Adrenal gland (tissue), 19 donors: ENCODE measurements at places on chromosomes 16 and 17. TPM values are rescaled to one million over a fixed set of nuclear protein-coding genes. Genes with fewer than 3 reads are reported as not detected.

- H3K4me3 ChIP-seq: no peak overlapping the region
- no peaks in the 10 kb centered on the region for H3K27me3 ChIP-seq
- no peaks in the 10 kb centered on the region for H3K36me3 ChIP-seq
- no peak for DNase-seq
These were observed 29.3 kb upstream of the SMIM36 start for GRCh38 chr17:55540414-55541091.

GRCh38 chr17:32588982-32589381 is 102.2 kb downstream of the CDK5R1 start:
- H3K27ac ChIP-seq: no peak overlapping the region
- no peaks in the 10 kb centered on the region for H3K27me3 ChIP-seq
- no peaks in the 10 kb centered on the region for H3K4me1 ChIP-seq
- no peak overlapping the region for H3K4me3 ChIP-seq

DNA sequence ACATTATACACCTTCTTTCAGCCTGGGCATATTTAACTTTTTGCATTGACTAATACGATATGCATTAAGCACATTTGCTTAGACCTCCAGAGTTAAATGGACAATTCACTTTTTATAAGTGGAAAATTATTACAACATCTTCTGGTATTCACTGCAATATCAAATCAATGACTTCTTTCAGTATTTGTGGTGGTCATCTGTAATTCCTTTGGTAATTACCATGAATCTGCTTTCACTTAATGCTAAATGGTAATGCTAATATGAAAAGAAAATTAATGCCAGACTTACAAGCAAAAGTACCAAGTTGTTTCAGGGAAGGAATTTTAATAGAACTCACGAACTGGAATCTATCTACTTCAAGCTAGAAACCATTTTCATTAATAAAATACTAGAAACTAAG is 6.4 kb downstream of the GPATCH8 start:
- peaks cover 45% of the 10 kb centered on the region for H3K4me1 ChIP-seq
- H3K36me3 ChIP-seq: no peaks in the 10 kb centered on the region
- H3K4me3 ChIP-seq: no peak overlapping the region
- no peak overlapping the region for H3K27ac ChIP-seq
- no peak for DNase-seq
- H3K27me3 ChIP-seq: no peaks in the 10 kb centered on the region

DNA sequence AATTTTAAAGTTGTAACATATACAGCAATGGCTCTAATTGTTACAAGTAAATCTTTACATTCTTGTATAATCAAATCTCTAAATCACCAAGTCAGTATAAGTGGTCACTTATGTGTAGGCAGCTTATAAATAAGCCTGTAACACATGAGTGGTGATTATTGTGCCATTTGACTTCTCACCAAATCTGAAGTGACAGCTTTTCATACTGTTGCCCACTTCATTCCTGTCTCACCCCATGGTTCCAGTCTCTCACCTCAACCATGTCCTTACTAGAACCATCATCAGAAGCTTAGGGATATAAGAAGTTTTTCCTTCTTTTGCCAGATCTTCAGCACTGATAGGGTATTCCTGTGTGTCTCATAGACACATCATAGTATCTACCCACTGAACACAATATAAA is 23.5 kb downstream of the TNRC6A start:
- no peak overlapping the region for H3K27ac ChIP-seq
- no peaks in the 10 kb centered on the region for H3K36me3 ChIP-seq
- no peak for DNase-seq
- no peak overlapping the region for H3K4me3 ChIP-seq
- no peaks in the 10 kb centered on the region for H3K27me3 ChIP-seq

- peaks cover 25% of the 10 kb centered on the region for H3K4me1 ChIP-seq
- no peaks in the 10 kb centered on the region for H3K36me3 ChIP-seq
- peak; percentile 55 for DNase-seq
- no peaks in the 10 kb centered on the region for H3K27me3 ChIP-seq
These were observed 542 bp downstream of the KLHL36 start for GRCh38 chr16:84648595-84649510.

GRCh38 chr16:88813269-88814143 is 1.8 kb upstream of the APRT start:
- no peak overlapping the region for H3K4me3 ChIP-seq
- H3K27ac ChIP-seq: no peak overlapping the region
- no peaks in the 10 kb centered on the region for H3K36me3 ChIP-seq
- H3K27me3 ChIP-seq: no peaks in the 10 kb centered on the region

- H3K27ac ChIP-seq: no peak overlapping the region
- no peaks in the 10 kb centered on the region for H3K27me3 ChIP-seq
- no peaks in the 10 kb centered on the region for H3K4me1 ChIP-seq
- no peak for DNase-seq
- H3K4me3 ChIP-seq: no peak overlapping the region
- H3K36me3 ChIP-seq: no peaks in the 10 kb centered on the region
These were observed 21.4 kb downstream of the GALNS start for GRCh38 chr16:88835383-88835782.

DNA sequence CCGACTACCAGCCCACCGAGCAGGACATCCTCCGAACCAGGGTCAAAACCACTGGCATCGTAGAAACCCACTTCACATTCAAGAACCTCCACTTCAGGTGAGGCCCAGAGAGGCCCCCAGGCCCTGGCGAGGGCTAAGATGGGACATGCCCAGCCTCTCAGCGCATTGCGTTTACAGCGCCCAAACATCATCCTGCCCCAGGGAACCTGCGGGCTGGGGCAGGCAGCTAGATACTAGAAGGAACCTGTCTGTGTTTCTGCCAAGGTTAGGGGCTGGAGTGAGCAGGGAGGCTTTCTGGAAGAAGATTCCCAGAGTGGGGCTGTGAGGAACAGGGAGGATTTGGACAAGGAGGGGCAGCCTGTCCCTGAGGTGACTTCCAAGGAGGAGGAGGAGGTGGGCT is 90.6 kb downstream of the AMFR start:
- no peaks in the 10 kb centered on the region for H3K36me3 ChIP-seq
- no peak overlapping the region for H3K27ac ChIP-seq
- no peaks in the 10 kb centered on the region for H3K27me3 ChIP-seq
- H3K4me1 ChIP-seq: no peaks in the 10 kb centered on the region

GRCh38 chr16:1407753-1408152 is 6.8 kb downstream of the UNKL start:
- H3K4me3 ChIP-seq: no peak overlapping the region
- peak; percentile 44 for DNase-seq
- H3K27ac ChIP-seq: no peak overlapping the region
- peaks cover 3% of the 10 kb centered on the region for H3K4me1 ChIP-seq
- H3K36me3 ChIP-seq: no peaks in the 10 kb centered on the region

GRCh38 chr17:61381537-61381936 is 18.1 kb upstream of the TBX2 start:
- DNase-seq: no peak
- no peaks in the 10 kb centered on the region for H3K27me3 ChIP-seq
- H3K27ac ChIP-seq: no peak overlapping the region
- H3K4me3 ChIP-seq: no peak overlapping the region
- no peaks in the 10 kb centered on the region for H3K4me1 ChIP-seq
- H3K36me3 ChIP-seq: no peaks in the 10 kb centered on the region

- H3K27ac ChIP-seq: no peak overlapping the region
- no peaks in the 10 kb centered on the region for H3K36me3 ChIP-seq
These were observed 69.6 kb upstream of the ARL4D start for GRCh38 chr17:43329183-43329582.

- H3K27ac ChIP-seq: no peak overlapping the region
- no peaks in the 10 kb centered on the region for H3K36me3 ChIP-seq
- DNase-seq: no peak
- H3K4me1 ChIP-seq: no peaks in the 10 kb centered on the region
These were observed 12.5 kb upstream of the TMED6 start for GRCh38 chr16:69364088-69364487.

DNA sequence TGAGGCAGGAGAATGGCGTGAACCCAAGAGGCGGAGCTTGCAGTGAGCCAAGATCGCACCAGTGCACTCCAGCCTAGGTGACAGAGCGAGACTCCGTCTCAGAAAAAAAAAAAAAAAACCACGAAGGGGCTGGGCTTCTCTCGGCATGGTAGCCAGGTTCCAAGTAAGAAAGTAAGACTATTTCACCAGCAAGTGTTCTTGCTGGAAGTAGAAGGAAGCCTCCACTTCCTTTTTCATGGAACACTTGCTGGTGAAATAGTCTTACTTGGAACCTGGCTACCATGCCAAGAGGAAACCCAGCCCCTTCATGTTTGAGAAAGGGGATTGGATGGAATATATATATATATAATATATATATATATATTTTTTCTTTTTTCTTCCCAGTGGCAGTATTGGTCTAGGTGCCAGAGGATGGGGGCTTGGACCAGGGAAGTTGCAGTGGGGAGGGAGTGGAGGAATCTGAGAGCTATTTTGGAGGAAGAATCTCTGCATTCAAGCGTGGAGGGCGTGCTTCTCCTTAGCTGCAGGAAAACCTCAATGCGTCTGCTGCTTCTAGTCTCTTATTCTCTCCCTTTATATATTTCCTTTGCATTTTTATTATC is 7.2 kb upstream of the N4BP1 start:
- no peaks in the 10 kb centered on the region for H3K27me3 ChIP-seq
- H3K27ac ChIP-seq: no peak overlapping the region

DNA sequence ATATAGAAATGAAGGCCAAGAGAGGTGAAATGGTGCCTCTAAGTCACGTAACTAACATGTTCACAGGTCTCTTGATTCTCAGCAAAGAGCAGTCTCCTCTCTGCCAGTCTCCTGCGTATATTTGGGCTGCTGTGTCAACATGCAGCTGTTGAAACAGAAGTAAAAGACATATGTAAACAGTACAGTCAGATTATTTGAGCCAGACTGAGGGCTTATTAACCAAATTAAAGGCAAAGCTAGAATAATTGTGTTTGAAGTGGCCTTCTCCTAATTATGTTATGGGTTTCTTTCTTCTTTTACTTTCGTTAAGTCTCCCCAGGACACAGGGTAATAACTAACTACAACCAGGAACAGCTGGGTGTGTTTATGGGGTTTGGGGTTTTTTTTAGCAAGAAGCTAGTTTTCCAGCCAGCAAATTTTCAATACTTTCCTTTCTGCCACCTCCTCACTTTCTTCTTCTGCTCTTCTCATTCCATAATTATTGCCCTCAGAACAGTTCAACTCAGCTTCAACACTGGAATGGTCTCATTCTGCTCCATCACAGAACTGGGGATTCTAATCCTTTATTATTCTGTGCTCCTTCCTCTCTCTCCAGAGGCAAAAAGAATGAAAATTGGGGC is 18.4 kb downstream of the G6PC1 start:
- no peak overlapping the region for H3K27ac ChIP-seq
- H3K36me3 ChIP-seq: no peaks in the 10 kb centered on the region
- H3K27me3 ChIP-seq: no peaks in the 10 kb centered on the region
- no peak for DNase-seq
- no peaks in the 10 kb centered on the region for H3K4me1 ChIP-seq

DNA sequence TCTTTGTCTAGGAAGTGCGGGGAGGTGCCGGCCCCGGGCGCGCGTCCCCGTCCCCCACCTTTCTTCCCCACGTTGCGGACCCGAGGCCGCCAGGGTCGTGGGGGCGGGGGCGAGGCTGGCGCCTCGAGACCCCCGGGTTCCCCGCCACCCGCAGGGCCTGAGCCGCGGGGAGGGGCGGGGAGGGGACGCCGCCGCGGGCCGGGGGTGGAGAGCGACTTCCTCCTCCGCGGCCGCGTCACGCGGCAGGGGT is 1.8 kb upstream of the ACTG1 start:
- H3K27me3 ChIP-seq: no peaks in the 10 kb centered on the region
- peak overlapping the region; percentile 87 for H3K27ac ChIP-seq
- peaks cover 58% of the 10 kb centered on the region for H3K4me1 ChIP-seq
- peak overlapping the region; percentile 92 for H3K4me3 ChIP-seq

DNA sequence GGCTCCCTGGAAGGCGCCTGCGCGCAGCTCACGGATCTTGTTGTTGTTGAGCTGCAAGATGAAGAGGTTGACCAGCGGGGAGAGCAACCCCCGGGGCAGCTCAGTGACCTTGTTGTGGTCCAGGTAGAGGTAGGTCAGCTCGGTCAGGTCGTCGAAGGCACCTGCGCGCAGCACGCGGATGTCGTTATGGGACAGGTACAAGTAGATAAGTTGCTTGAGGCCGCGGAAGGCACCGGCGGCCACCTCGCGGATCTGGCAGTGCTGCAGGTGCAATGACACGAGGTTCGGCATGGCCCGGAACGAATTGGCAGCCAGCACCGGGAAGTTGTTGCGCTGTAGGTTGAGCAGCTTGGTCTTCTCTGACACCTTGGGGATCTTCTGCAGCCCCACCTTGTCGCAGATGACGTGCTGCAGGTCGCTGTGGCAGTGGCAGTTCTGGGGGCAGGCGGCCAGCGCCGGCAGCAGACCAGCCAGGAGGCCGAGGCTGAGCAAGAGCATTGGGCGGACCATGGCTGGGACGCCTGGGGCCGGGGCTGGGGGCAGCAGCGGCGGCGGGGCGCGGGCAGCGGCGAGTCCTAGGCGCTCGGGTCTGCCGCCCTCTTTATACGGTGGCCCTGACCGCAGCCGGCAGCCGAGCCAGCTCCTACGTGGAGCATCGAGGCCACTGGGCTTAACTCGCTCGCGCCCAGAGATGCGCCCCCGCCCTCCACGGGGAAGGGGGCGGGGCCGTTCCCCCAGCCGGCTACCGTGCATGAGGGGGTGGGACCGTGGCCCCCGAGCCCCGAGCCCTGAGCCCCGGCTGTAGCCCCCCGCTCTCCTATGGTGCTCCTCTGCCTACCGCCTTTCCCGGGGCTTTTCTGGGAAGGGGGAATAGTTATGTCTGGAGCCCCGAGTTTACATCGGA is at the start of gene CHAD:
TSS of gene CHAD (minus strand) at position 577 of the 904 bp plus-strand sequence. CDS start at position 510, 67 bp downstream.
- H3K4me3 ChIP-seq: peak within 1 kb of the TSS; percentile 28
- DNase-seq: no peak
- H3K27ac ChIP-seq: no peak within 1 kb of the TSS
- H3K36me3 ChIP-seq: peaks cover 17% of the 10 kb centered on the region
- peaks cover 22% of the 10 kb centered on the region for H3K4me1 ChIP-seq

DNA sequence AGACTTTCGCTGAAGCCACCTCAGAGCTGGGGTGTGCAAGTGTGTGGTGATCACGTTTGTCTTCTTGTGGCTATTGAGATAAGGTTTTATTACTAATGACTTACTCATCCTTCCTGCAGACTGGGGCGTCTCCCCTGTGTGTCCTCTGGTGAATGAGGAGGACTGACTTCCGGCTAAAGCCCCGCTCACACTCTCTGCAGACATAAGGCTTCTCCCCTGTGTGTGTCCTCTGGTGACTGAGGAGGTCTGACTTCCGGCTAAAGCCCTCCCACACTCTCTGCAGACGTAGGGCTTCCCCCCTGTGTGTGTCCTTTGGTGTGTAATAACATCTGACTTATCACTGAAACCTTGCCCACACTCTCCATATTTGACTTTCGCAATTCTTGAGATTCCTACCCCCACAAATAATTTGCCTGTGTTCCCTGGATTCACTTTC is 19.4 kb downstream of the PRDM7 start:
- no peaks in the 10 kb centered on the region for H3K4me1 ChIP-seq
- no peak overlapping the region for H3K27ac ChIP-seq
- H3K36me3 ChIP-seq: no peaks in the 10 kb centered on the region
- DNase-seq: no peak

SEPTIN12 gene
- total RNA-seq: not detected

GJC1 gene
- 12.3 TPM for total RNA-seq

TPSAB1 gene
- total RNA-seq: 0.46 TPM

HOXB7 gene
- total RNA-seq: 16.7 TPM

CES3 gene
- 0.23 TPM for total RNA-seq

PLEKHG4 gene
- 4.1 TPM for total RNA-seq

CCDC144A gene
- 4.6 TPM for total RNA-seq

GPRC5B gene
- 24.4 TPM for total RNA-seq

LHX1 gene
- not detected for total RNA-seq

CCL1 gene
- not detected for total RNA-seq

WNT9B gene
- 0.36 TPM for total RNA-seq
